ENCODE measurements at places on chromosomes 6 and 20. TPM values are rescaled to one million over a fixed set of nuclear protein-coding genes. Genes with fewer than 3 reads are reported as not detected.

OR2J3 gene
- not detected for total RNA-seq

DOK5 gene
- total RNA-seq = not detected

SPATA25 gene
- total RNA-seq = 0.23 TPM

SOBP gene
- 1.1 TPM for total RNA-seq

MAFB gene
- 0.05 TPM for total RNA-seq

SEL1L2 gene
- total RNA-seq = not detected

MROH8 gene
- total RNA-seq = 0.81 TPM

CLPSL2 gene
- total RNA-seq = 1.4 TPM

CHRNA4 gene
- 0.15 TPM for total RNA-seq

FAM184A gene
- total RNA-seq = 0.07 TPM

NRSN2 gene
- 54.0 TPM for total RNA-seq

GZF1 gene
- total RNA-seq = 9.4 TPM

SEMG1 gene
- not detected for total RNA-seq

ZFP57 gene
- total RNA-seq = not detected

PGC gene
- not detected for total RNA-seq

PRRT1 gene
- total RNA-seq = 0.74 TPM

SDCBP2 gene
- 0.62 TPM for total RNA-seq

SLC17A9 gene
- total RNA-seq = 0.02 TPM

All from A549 treated with RU486 at 1 μM for 4 hours (cell line).